ENCODE measurements at places on chromosomes 2 and 18.

DNA sequence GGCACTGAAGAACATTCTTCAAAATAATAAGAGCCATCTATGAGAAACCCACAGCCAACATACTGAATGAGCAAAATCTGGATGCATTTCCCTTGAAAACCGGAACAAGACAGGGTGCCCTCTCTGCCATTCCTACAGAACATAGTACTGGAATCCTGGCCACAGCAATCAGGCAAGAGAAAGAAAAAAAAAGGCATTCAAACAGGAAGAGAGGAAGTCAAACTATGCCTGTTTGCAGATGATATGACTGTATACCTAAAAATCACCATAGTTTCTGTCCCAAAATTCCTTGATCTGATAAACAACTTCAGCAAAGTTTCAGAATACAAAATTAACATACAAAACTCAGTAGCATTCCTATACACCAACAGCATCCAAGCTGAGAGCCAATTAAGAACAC lies 119.5 kb upstream of the PARD3B start:
- no peak for DNase-seq

DNA sequence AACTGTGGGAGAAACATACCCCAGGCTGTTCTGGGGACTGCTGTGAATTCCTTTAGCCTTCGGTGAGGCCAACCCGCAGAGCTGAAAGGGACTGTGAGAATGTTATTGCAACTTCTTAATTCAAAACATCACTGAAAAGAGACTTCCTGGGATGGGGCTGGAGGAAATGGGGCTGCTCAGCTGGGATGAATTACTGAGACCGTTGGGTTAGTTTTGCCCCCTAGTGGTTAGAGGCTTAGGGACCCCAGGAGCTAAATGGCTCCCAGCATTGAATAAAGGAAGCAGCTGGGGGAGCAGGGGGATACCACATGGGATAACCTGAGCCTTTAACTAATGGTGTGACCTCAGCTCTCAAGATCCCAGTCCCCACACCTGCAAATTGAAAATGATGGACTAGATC lies 941.1 kb upstream of the FANCL start:
- no peak for DNase-seq

DNA sequence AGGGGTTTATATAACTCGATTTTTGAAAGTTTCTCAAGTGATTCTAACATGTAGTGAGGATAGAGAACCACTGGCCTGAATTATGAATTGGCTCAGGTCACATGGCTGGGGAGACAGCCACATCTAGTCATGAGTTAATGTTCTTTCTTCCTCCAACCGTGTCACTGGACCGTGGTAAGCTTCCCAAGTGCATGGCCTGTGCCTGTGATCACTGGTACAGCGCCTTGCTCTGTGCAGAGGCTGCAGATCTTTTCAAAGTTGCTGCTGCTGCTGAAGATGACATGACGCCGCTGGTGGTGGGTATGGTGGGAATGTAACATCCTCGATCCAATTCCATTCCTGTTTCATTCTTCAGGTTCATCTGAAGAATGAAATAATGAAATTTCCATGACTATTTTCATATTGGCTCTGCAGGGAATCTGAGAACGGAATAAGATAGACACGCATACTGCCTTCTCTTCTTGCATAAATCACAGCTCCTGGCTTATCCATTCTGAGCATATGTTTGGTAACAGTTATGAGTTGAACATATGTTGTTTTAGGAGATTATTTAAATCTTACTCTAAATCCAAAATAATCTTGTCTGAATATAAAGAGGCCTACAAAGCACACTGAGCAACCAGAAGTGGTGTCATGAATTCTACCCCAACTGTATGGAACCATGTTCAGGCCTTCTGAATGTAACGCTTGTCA lies 100.5 kb upstream of the THSD7B start:
- DNase-seq = no peak

GRCh38 chr2:118065921-118066511 lies 22.3 kb upstream of the INSIG2 start:
- DNase-seq = no peak

- no peak for DNase-seq
Observed at GRCh38 chr2:9336241-9336575, 87.1 kb downstream of the ITGB1BP1 start.

- no peak for DNase-seq
Observed at GRCh38 chr18:24662412-24662821, 202.0 kb downstream of the HRH4 start.

All from stimulated activated CD8-positive, alpha-beta memory T cell treated with anti-CD3 and anti-CD28 coated beads, Interleukin-7, amount 100 ng/mL, for 4 hours (primary cell).